ENCODE measurements at places on chromosomes 7 and 10.

DNA sequence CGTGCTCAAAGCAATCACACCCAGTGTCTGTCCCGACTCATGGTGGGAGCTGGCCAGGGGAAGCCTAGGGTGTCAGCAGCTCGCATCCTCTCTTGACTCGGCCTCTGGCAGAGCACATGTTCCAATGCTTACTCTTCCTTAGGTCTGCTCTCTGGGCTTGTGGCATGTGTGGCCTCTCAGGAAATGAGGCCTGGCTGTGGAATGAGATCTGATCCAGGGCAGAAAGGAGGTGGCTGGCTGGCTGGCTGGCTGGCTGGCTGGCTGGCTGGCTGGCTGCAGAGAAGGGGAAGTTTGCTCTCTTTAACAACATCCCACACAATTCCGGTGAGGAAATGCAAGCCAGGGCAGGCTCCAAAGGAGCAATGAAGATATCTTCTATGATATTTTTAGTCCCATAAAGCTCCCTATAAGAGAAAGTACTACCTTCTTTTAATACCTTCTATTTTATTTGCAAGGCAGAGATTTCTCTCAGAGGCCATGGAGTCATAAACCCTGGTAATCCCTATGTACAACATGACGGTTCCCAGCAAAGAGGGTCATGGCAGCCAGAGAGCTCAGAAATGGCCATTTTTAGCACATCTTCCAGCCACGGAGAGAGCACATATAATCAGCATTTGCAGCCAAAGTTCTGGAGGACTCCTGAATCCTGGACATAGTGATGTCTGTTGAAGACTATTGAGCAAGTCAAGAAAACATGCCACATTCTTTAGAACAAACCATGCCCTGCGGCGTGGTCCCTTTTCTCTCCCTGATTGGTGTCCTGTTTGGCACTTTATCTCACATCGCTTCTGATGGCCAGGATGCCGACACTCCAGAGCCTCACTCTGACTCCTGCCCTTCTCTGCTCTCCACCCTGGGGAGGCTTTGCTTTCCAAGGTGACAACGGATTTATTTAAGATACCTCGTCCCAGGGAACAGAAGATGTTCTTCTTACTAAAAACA lies 153.7 kb downstream of the FANK1 start:
- DNase-seq: no peak

DNA sequence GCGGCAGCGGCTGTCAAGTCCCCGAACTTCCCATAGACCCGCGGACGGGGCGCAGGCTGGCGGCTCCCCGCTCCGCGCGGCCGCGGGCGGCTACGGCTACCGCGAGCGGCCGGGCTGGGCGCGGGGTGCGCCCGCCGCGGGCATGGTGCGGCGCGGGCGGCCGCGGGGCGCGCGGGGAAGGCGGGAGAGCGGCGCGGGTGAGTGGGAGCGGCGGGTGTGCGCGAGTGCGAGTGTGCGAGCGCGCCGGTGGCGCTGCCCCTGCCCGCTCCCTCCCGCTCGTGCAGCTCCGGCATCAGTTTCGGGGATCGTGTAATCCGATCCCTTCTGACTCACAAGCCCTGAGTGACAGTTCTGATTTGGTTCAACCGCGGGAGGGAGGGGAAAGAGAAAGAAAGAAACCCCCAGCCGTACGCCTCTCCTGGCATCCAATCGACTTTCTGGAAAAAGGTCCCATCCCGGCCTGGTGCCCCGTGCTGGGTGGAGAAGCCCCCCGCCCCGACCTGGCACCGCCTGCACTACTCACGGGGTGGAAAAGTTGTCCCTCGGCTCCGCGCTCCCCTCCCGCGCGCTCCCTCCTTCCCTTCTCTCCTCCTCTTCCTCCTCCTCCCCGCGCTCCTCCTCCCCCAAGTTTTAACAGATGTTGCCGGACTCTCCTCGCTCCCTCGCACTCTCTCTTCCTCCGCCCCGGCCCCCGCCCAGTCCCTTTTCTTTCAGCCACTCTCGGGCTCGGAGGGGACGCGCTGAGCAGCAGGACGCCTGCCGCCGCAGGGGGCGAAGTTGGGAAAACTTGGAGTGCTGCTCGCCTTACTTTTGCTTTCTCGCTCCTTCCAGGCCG lies at the start of gene GLI3:
Gene GLI3 (minus strand): TSS at position 234 of the 835 bp plus-strand sequence. CDS start 13,956 bp downstream, outside the sequence.
- DNase-seq: peak; percentile 79

DNA sequence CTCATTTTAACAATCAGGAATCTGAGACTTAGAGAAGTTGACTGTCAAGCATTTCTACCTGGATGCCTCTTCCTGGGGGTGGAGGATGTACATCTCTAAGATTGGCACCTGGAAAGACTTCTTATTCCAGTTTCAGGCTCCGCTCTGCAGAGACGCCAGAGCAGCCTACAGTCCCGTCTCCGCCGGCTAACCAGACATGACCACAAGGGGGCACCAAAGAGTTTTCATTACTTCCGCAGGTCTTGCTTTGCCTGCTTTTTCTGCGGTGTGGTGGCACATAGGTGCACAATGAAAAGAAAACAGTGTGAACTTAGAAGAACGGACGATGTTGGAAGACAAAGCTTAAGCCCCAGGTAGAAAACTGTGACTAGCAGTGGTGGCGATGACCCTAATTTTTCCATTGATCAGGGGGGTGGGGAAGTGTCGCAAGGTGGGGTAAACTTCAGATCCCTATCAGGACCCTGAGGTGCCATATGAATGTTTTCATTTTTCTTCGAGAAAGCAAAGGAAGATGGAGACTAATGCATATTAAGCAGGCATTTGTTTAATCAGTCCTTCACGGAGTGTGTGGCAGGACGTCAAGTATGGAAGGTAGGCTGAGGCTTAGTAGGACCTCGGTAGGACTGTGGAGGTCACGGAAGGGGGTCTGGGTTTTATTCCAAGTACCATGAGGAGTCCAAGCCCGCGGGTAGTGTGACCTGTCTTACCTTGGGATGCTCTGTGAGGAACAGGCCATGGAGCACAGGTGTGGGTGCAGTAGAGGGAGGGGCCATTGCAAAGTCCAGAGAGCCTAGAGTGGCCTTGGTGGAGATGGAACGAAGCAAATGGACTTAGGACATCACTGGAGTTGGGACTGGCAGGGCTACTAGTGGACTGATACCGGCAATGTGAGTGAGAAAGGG lies 60.1 kb upstream of the SORCS3 start:
- peak; percentile 69 for DNase-seq

- DNase-seq: no peak
Observed at GRCh38 chr7:29116361-29117200, 29.8 kb downstream of the CPVL start.

GRCh38 chr10:128147669-128148068 lies 21.4 kb upstream of the MKI67 start:
- DNase-seq: no peak

Data from DND-41 (cell line).